ENCODE measurements at places on chromosomes 16 and 17.

GRCh38 chr17:45353043-45353442 is 36.2 kb upstream of the MAP3K14 start:
- DNase-seq: no peak

- DNase-seq: no peak
These were observed 158.9 kb downstream of the IRX5 start for GRCh38 chr16:55089600-55089999.

DNA sequence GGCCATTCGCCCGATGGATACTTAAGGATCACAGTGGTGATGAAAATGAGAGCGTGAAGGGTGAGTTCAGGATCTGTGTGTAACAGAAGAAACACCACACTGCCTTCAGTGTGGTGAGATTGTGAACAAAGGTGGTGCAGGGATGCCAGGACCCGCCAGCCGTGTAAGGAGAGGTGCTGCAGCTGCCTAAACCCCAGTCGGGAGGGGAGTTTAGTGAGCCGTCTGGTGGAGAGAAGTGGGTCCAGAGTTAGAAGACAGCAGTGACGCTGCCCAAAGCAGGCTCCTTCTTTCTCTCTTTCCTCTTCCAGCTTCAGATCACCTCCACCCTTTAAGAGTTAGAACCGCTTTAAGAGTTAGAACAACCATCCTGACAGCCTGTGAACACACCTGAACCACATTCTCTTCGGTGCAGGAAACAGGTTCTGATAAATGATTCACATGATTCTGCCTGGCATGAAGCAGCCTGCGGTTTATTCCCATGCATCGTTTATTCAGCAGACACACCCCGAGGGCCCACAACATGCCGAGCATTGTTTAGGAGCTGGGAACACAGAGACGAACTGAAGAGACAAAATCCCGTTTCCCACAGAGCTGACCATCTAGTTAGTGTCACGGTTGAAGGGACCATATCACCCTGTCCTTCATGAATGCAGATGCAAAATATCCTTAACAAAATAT is 84.0 kb upstream of the DNAH17 start:
- DNase-seq: no peak

DNA sequence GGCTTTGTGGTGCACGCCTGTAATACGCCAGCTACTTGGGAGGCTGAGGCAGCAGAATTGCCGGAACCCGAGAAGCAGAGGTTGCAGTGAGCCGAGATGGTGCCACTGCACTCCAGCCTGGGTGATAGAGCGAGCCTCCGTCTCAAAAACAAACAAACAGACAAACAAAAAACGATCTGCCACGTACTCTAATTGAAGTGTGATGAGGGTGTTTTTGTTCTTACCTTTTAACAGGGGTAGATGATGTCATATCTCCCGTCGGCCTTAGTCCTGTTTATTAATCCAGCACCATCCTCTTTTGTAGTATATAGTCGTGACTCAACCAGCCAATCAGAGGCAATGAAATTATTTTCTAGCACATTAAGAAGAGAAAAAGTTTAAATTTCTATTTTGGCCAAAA is 58.5 kb downstream of the IQCK start:
- DNase-seq: no peak

DNA sequence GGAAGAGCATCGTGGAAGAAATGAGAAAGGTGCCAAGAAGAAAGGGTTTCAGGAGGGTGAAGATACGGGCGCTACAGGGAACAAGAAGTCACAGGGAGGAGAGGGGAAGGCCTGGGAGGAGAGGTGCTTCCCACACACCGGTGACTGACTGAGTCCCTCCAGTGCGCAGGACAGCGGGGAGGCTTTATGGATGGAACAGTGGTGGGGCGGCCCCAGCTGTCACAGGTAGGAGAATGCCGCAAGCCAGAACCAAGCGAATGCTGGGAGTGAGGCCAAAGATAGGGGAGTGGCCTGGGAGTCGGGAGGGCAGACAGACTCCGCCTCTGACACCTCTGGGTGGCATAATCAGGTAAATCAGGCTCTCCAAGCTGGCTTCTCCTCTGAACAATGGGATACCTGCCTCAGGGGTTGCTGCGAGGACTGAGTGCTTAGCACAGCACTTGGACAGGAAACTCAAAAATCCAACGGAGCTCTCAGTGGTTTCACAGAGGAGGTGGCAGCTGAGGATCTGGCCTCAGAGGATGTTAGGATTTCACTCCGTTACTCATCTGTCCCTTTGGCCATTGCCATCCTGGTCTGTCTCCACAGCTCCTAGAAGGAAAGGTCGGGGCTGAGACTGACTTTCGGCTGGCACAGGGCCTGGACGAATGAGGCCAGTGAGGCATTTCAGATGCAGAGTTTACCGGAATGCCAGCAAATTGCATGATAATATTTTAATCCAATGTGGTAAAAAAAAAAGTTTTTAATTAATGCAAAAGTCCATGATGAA is 717 bp upstream of the CNP start:
- peak; percentile 64 for DNase-seq

- no peak for DNase-seq
These were observed 691.4 kb downstream of the CDH8 start for GRCh38 chr16:61344791-61345190.

GRCh38 chr17:81900181-81900820 is 1.7 kb upstream of the NPB start:
- DNase-seq: no peak

DNA sequence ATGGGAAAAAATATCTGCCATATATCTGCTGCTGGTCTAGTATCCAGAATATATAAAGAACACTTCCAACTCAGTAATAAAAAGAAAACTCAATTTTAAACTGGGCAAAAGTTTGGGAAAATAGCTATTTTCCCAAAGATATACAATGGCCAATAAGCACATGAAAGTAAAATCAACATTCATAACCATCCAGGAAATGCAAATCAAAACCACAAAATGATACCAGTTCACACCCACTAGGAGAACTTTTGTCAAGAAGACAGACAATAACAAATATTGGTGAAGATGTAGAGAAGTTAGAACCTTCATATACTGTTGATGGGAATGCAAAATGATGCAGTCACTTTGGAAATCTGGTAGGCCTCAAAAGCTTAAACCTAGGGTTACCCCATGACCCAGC is 33.4 kb upstream of the RPRML start:
- DNase-seq: no peak

GRCh38 chr17:16940116-16940881 is 31.6 kb downstream of the TNFRSF13B start:
- no peak for DNase-seq

DNA sequence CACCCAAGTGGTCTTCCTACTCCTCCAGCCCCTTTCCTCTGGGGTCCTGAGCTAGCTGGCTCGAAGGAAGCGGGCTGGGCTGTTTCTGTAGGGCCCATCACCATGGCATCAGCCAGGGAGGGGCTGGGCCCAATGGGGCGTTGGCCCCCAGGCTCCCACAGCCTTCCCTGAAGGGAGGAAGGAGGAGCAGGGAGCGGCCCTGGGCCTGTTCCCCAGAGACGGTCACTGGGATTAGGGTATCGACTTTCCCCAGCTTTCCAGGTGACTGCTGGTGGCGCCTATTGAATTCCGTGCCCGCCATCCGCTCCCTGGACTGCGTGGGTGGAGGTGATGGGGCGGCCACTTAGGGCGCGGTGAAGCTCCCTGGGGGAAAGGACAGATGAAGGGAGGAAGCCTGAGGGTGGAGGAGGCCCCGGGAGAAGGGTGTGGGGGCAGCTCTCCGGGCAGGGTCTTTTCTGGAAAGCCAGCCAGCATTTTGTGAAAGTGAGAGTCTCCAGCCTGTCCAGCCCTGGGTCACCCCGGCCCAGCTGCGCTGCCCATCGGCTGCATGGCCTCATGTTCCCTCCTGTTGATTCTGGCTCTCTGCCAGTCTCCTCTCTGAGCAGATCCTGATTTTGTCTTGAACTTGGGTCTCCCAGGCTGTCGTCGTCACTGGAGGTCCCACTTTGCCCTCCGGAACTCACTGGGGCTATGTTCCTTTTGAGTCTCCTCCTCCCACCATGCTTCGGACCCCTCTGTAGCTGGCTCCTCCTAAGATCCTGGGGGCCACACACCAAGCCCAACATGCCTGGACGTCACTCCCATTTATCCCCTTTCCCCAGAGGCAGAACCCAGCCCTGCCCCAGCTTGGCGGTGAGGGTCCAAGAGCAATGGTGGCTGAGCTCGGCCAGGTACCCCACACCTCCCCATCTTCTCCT is 9.8 kb downstream of the NHERF1 start:
- no peak for DNase-seq

GRCh38 chr17:57350266-57350665 is 93.9 kb downstream of the MSI2 start:
- DNase-seq: no peak

DNA sequence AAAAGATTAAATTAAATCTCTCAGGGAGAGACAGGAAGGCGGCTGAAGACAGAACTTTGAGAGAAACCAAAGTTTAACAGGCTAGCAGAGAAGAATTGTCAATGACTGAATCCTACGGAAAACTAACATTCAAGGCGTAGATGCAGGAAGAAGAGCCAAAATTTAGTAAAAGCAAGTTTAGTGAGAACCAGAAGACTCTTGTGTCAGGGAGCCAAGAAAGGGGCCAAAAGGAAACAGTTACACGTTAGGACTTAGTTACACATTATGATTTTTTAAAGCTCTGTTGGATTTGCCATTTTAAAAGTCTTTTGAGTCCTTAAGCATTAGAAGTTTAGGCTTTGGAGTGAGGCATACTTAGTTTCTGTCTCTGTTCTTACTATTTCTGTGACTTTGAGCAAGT is 164.6 kb downstream of the CHD9 start:
- no peak for DNase-seq

DNA sequence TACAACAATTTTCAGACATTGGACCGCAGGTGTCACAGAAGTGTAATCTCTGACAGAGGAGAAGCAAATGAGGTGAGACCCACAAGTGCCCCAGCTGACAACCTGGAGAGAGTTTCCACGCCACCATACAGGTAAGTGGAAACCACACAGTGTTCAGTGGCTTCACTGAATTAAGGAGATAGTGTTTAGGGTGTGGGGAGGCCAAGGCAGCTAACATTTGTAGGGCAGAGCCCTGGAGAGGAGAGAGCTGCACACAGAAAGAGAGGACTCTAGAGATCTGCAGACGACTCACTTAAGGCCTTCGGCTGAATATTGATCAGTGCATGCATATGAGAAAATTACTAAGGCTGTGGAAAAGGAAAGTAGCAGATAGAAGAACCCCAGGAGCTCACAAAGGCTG is 228.9 kb upstream of the TNRC6C start:
- no peak for DNase-seq

- DNase-seq: no peak
These were observed 39.3 kb downstream of the TSC2 start for GRCh38 chr16:2086812-2087747.

DNA sequence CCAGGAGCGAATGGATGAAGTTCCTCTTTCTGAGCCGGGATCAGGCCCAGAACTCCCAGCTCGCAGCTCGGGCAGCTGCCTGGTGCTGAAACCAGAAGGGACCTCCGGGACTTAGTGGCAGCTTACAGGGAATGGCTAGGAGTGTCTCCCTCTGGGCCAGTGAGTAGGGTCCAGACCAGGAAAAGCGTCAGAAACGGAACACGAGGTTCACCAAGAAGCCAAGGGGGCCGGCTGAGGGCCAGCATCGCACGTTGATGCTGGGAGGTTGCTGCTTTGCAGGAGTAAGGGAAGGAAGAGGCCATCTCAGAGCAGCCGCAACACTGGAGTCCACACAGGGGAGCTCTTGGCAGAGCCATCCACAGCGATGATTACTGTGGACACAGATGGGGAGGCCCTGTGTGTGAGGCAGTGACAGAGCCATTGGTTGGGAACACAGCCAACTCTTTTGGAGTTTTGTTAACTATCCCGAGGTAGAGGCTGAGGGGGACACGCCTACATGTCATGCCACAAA is 74.0 kb upstream of the CREBBP start:
- no peak for DNase-seq

- peak; percentile 58 for DNase-seq
These were observed 32.4 kb downstream of the FOXK2 start for GRCh38 chr17:82551779-82552457.

GRCh38 chr17:61212655-61213054 is 187.0 kb upstream of the TBX2 start:
- DNase-seq: no peak

- DNase-seq: peak; percentile 61
These were observed 14.4 kb upstream of the FAAP100 start for GRCh38 chr17:81566461-81567126.

DNA sequence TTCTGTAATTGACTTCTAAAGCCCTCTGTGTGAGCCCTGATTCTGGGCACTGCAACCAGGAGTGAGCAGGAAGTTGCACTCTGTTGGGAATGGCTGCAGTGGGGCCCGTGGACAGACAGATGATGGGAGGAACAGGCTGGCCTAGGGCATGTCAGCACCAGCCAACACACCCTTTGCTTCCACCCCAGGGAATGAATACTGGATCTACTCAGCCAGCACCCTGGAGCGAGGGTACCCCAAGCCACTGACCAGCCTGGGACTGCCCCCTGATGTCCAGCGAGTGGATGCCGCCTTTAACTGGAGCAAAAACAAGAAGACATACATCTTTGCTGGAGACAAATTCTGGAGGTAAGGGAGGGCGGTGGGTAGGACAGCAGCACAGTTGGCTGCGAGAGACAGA is 10.8 kb upstream of the LPCAT2 start:
- DNase-seq: no peak

DNA sequence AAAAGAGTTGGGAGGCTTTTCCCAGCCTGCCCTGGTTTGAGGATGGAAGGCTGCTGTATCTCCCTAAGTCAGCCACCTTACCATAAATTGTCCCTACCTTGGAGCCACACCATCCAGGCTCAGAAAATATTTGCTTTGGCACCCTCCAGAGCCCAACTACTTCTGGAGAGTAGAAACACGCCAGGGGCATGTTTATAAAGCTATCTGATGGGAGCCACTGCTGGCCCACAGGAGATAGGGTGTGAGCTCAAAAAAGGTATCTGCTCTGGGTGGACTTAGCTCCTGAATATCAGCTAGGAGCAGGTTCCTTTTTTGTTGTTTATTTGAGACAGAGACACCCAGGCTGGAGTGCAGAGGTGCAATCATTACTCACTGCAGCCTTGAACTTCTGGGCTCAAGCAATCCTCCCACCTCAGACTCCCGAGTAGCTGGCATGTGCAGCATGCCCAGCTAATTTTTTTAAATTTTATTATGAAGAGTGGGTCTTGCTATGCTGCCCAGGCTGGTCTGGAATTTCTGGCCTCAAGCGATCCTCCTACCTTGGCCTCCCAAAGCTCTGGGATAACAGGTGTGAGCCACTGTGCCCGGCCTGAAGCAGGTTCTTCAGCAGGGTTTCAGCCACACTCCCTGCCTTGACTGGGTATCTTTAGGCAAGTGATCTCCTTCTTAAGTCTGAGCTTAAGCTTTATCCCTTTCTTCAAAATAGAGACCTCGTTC is 147.1 kb downstream of the SALL1 start:
- no peak for DNase-seq

- DNase-seq: no peak
These were observed 2.7 kb downstream of the PRSS53 start for GRCh38 chr16:31085873-31086628.

Data from head of caudate nucleus (tissue), 42 donors.